ENCODE measurements at places on chromosomes 2 and 18.

DNA sequence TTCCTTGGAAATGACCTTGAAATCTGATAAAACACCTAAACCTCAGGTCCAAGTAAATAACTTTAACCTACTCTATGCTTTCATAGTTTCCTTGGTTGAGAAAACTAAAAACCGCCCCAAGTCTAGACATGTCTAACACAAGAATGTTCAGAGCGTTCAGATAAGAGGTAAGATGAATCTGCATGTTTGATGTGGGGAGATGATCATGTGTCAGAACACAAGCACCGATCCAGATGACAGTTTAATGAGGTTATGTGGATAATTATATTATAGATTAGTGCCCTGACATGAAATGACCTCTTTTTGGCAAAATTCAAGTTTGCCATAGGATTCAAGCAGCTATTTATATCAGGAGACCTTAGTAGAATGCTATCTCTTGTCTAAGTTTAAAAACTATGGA, 729.8 kb upstream of the SOX11 start:
- no peak for DNase-seq

GRCh38 chr2:229342376-229342775, 71.3 kb upstream of the PID1 start:
- no peak for DNase-seq

- DNase-seq, result no peak
These were observed 3.2 kb upstream of the PPM1G start for GRCh38 chr2:27412419-27413152.

DNA sequence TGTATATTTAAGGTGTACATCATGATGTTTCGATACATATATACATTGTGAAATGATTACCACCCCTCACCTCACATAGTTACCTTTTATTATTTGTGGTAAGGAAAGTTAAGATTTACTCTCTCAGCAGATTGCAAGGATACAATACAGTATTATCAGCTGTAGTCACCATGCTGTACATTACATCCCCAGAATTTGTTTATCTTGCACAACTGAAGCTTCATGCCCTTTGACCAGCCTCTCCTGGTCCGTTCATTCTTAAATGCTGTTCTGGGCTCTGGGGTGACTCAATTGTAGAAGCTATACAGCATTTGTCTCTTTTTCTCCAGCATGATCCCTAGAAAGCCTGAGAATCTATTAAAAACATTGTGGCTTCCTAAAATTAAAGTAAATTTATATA, 90.8 kb downstream of the PTPRM start:
- no peak for DNase-seq

GRCh38 chr2:55555977-55556376, 36.5 kb downstream of the CFAP36 start:
- DNase-seq, result no peak
